ENCODE measurements at places on chromosomes 13 and 19.

DNA sequence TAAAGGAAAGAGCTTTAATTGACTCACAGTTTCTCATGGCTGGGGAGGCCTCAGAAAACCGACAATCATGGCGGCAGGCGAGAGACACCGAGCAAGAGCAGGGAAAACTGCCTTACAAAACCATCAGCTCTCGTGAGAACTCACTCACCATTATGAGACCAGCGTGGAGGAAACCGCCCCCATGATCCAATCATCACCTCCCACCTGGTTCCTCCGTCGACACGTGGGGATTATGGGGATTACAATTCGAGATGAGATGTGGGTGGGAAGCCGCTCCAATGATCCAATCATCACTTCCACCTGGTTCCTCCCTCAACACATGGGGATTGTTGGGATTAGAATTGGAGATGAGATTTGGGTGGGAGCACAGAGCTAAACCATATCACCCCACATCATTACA lies 293.9 kb downstream of the ABCC4 start:
- no peak for DNase-seq

GRCh38 chr13:96202315-96202714 lies 112.4 kb downstream of the HS6ST3 start:
- no peak for DNase-seq

DNA sequence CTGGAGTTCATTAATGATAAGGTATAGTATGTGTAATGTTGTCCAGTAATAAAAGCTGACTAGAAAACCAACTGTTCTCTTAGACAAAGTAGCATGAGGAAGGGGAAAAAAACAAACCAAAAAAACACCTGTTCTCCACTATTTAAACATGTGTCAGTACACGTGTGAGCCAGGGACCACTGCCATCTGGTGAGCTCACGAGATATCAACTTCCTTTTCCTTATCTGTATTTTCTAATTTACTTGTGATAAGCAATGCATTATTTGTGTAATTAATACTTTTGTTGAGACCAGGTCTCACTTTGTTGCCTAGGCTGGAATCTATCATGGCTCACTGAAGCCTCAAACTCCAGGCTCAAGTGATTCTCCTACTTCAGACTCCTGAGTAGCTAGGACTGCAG lies 4.3 kb upstream of the SIX5 start:
- DNase-seq = no peak

DNA sequence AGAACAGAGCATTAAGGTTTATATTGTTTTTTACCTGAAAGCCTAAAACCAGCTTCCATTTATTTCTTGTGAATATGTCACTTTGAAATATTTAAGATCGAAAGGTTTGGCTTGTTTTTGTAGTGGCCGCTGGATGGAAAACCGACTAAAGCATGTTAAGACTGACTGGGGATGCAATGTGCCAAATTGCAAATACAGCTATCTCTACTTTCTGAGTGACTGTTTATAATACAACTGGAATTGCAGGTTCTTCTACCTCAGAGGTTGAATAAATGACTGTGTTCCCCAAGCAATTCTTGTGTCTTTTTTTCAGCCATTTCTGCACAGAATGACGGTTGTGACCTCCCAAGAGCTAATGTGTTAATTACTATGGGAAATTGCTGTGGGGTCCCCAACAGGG lies 50.0 kb upstream of the TMTC4 start:
- DNase-seq = no peak

DNA sequence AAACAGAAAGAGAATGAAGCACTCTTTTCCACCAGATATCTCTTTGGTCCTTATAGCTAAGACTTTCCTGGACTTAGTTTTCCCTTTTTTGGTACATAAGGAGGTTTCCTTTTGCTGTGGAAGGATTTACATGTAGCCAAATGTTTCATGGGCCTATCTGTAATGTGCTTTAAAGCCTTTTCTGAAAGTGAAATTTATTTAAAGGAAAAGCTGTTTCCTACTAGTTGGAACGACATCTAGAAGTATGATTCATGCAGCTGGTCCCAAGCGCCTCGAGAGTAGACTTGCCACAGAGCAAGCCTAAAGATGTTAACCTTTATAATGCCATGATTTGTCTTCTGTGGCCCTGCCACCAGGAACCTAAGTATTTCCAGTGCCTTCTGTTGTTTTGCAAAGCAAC lies 390.3 kb downstream of the DLEU7 start:
- DNase-seq = no peak

- no peak for DNase-seq
Observed at GRCh38 chr19:44596428-44597130, 16.8 kb upstream of the IGSF23 start.

GRCh38 chr13:108795841-108796240 lies 166.4 kb downstream of the MYO16 start:
- no peak for DNase-seq

DNA sequence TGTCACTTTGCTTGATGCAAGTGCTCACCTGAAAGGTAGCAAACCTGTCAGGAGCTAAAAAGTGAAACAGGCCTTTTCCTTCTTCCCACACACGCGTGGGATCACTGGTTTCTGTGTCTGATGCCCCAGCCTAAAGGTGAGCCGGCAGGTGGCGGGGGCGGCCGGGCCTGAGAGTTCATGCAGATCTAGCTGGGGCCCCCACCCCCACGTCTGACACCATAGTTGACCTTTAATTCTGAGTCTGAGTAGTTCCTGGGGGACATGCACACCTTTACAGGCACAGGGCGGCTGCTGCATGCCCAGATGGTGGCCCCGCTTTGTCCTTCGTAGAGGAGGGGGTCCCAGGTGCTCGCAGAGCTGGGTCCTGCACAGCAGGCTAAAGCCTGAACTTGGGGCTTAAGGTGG lies 345.3 kb downstream of the TEX29 start:
- DNase-seq = no peak

DNA sequence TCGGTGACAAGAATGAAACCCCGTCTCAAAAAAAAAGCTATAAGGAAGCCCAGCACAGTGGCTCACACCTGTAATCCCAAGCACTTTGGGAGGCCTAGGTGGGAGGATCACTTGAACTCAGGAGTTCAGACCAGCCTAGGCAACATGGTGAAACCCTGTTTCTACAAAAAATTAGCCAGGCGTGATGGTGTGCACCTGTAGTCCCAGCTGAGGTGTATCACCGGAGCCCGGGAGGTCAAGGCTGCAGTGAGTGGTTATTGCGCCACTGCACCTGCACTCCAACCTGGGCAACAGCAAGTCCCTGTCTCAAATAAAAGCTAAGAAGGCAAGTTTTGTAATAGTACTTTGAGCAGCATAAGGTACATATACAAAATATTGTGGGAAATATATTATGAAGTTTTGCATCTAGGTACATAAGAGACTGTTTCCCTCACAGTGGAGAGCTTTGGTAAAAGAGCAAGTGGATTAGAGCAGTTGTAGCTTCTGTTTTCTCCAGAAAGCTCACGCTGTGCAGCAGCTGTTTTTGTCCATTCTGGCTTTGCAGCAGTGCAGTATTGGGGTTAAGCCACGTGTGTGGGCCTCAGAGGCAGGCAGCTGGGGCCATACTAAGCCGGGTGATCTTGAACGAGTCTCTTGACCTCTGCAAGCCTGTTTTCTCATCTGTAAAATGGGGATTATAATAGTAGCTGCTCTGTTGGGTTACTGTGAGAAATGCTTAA lies 35.4 kb downstream of the ARHGAP35 start:
- DNase-seq = no peak

- peak; percentile 59 for DNase-seq
Observed at GRCh38 chr19:50658441-50659317, 9.4 kb downstream of the C19orf81 start.

DNA sequence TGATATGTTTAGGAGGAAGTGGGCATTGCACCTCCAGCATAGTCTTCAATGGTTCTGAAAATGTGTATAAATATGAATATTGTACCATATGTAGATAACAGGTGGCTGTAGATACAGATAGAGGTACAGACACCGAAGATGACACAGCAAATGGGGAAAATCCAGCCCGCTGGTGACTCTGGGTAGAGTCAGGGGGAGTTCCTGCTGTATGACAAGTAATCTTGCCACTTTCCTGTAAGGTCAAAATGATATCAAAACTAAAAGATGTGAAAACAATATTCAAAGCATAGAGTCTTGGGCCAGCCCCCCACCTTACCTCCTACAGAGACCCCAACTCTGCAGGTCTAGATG lies 17.8 kb downstream of the C2CD4C start:
- no peak for DNase-seq

DNA sequence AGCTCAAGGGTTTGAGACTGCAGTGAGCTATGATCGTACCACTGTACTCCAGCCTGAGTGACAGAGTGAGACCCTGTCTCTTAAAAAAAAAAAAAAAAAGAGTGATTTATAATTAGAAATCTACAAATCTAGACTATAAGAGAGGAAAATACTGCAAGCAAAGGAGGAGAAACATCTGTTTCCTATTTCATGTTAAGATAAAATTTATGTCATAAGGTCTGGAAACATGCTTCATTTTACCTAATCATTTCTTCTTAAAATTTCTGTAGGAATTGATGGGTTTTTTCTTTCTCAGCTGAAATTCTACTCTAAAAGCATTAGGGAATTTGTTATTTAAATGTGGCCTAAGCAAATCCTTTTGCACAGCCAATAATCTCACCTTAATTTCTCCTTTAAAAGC lies 53.2 kb downstream of the C13orf42 start:
- DNase-seq = no peak

GRCh38 chr13:29548722-29549121 lies 46.8 kb downstream of the SLC7A1 start:
- DNase-seq = peak; percentile 17

GRCh38 chr19:32866564-32867265 lies 2.9 kb downstream of the SLC7A9 start:
- DNase-seq = no peak

DNA sequence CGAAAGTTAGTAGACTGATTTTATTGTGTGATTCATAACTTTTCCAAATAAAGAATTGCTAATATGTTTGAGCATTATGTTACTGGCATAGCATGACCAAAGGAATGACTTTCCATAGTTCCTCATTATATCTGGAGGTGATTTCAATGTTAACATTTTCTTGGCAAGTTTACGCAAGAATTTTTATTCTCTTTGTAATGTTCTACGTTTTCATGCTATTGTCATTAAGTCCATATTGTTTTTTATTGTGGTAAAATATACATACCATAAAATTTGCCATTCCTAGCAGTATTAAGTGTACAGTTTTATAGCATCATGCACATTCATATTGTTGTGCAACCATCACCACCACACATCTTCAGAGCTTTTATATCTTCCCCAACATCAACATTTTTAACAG lies 14.8 kb downstream of the KCTD12 start:
- peak; percentile 62 for DNase-seq

DNA sequence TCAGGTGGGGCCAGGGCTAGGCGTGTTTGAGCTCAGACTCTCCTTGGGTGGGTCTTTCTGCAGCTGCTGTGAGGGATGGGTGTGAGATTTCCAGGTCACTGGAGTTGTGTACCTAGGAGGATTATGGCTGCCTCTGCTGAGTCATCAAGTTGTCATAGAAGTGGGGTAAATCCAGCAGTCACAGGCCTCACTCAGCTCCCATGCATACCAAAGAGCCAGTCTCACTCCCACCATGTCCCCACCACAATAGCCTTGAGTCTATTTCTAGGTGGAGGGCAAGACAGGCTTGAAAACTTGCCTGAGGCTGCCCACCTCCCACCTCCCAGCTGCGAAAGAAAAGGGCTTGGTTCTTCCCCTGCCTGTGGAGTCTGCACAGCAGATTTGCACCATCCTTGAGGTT lies 194.0 kb upstream of the PCDH17 start:
- no peak for DNase-seq

- peak; percentile 40 for DNase-seq
Observed at GRCh38 chr13:58097831-58098230, 466.3 kb downstream of the PCDH17 start.

DNA sequence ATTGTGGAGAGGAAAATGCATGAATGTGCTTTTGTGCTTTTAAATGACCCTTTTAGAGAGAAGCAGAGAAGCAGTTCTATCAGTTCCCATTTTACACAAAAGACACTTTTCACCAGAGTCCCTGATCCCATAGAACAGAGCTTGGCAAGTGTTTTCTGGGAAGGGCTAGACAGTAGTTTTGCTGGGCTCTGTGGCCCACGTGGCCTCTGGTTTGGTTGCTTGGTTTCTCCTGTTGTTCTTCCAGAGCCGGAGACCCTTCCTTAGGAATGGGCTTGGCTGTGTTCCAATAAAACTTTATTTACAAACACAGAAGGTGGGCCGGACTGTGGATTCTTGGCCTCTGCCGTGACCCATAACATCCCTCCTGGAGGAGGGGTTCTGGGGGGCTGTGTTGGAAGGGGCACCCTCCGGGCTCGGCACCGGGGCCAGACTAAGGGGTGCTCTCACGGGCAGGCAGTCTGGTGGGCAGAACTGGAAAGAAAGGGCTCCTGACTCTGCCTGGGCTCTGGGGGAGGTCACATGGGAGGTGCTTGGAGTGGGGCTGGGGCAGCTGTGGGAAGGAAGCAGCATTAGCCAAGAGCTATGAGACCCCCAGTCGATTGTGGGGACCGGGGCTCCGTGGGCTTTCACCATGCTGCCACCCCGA lies 3.2 kb downstream of the SPPL2B start:
- no peak for DNase-seq

- DNase-seq = no peak
Observed at GRCh38 chr19:13869281-13869680, 7.7 kb upstream of the NANOS3 start.

DNA sequence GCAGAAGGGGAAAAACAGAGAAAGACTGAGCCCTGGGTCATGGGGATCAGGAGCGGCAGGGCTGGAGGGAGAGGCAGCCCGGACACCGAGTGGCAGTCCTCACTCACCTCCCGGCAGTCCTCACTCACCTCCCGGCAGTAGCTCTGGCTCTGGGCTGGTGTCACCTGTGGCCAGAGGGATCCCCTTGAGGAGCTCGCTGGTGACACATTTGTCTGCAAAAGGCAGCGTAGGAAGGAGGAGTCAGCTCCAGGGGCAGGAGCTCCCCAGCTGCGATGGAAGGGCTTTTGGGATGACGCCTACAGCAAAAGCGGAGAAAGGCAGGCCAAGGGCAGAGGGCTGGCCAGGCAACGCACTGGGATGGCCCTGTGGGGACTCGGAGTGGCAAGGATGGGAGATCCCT lies 739 bp downstream of the EIF3G start:
- DNase-seq = no peak

- peak; percentile 56 for DNase-seq
Observed at GRCh38 chr13:102817907-102818306, 19.0 kb downstream of the BIVM start.

- no peak for DNase-seq
Observed at GRCh38 chr13:51044023-51044665, 66.9 kb downstream of the C13orf42 start.

GRCh38 chr13:98823442-98823841 lies 71.0 kb upstream of the SLC15A1 start:
- no peak for DNase-seq

- no peak for DNase-seq
Observed at GRCh38 chr19:11578258-11579142, 1.1 kb upstream of the ACP5 start.

GRCh38 chr19:3603121-3603811 lies 3.4 kb downstream of the TBXA2R start:
- no peak for DNase-seq

DNA sequence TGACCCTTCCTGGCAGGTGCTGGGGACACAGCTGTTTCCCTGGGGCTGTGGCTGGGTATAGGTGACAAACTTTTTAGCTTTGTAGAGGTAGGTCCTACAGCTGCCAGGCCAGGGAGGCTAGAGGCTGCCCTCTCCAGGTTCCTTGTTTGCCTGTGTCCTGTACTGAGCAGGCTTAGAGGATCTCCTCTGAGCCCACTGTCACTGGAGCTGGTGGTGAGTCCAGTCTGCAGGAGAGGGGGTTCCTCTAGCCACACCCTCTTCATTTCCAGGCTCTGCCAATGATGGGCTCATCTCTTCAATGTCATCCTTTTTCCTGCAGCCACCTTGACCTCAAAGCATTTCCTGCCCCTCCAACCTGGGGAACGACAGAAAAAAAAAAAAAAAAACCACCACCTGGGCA lies 12.6 kb upstream of the RAB11B start:
- DNase-seq = no peak

- no peak for DNase-seq
Observed at GRCh38 chr19:28864024-28864503, 348.9 kb downstream of the UQCRFS1 start.

All from fibroblast of upper back skin (primary cell).